H7 (cell line): ENCODE measurements at places on chromosomes 5 and 9. TPM values are rescaled to one million over a fixed set of nuclear protein-coding genes. Genes with fewer than 3 reads are reported as not detected.

ISL1 gene
- total RNA-seq = 0.07 and 0.10 TPM in 2 replicates

GRCh38 chr5:152332716-152333460, 72.2 kb downstream of the NMUR2 start:
- DNase-seq = no peak

OCLN gene
- 33.3 and 39.9 TPM in 2 replicates for total RNA-seq

LOX gene
- total RNA-seq = 0.44 and 0.45 TPM in 2 replicates

GFI1B gene
- 0.52 TPM in 1 of 2 replicates, not detected in the other for total RNA-seq

DNA sequence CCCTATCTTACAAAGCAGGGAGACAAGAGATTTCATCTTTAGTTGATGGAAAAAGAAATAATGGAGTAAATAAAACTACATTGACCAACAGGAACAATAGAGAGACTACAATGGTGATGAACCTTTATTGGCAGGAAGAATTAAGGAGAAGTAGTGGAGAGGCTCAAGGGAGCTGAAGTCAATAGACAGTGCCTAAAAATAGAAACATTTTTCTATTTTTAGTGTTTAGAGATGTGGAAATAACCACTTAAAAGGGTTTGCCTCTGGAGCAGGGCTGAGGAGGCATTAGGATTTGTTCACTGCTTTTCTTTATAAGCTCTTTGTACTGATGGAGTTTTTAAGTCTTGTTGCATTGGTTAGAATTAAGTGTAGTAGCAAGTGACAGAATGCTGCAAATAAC, 98.4 kb upstream of the ERCC6L2 start:
- DNase-seq = no peak

- no peak for DNase-seq
These were observed 10.3 kb upstream of the GPSM1 start for GRCh38 chr9:136316896-136317676.

DNA sequence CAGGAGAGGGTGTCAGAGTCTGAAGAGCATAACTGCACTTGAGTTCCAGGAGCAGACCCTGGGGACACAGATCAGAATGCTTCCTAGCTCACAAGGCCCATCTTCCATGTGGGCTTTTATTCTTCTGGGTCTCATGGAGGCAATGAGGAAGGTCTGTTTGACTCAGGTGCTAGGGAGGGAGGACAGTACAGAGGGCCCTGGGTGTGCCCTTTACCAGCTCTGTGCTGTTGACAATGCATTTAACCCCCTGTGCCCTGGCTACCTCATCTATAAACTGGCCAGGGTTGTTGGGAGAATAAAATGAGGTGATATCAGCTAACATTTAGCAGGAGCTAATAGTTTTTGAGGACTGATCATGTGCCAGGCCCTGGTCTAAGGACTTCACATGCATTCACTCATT, 318.0 kb downstream of the DMAC1 start:
- no peak for DNase-seq

- DNase-seq = peak; percentile 33
These were observed 96.0 kb upstream of the SLC44A1 start for GRCh38 chr9:105148328-105149006.

PAEP gene
- not detected in 2 replicates for total RNA-seq

SMIM33 gene
- not detected in 2 replicates for total RNA-seq

- no peak for DNase-seq
These were observed 283.8 kb downstream of the PDE4D start for GRCh38 chr5:59609501-59610265.

SNX24 gene
- total RNA-seq = 15.9 and 16.6 TPM in 2 replicates

GRCh38 chr5:32280656-32281081, 32.1 kb downstream of the MTMR12 start:
- DNase-seq = no peak

MARCHF11 gene
- 1.8 and 2.1 TPM in 2 replicates for total RNA-seq

DNA sequence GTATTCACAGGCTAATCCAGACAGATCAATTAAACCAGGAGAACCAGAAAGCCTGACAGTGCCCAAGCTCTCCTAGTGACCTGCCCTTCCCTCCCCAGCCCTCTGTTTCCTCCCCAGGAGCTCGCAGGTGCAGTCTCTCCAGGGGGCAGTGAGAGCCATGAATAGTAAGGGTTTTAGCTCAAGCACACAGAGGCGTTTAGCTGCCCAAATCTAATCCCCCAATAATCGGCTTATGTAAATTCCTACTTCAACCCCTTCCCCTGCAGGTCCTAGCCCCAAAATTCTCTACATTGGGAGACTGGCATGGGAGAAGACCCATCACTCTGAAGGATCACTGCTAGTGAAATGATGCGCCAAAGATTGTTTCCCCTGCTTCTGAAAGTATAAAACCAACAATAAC, 10.5 kb upstream of the TAL2 start:
- peak; percentile 57 for DNase-seq
